B cell (primary cell): ENCODE measurements at places on chromosomes 6 and 20. TPM values are rescaled to one million over a fixed set of nuclear protein-coding genes. Genes with fewer than 3 reads are reported as not detected.

- no peak overlapping the region for H3K27ac ChIP-seq
- no peaks in the 10 kb centered on the region for H3K27me3 ChIP-seq
- DNase-seq = no peak
- no peaks in the 10 kb centered on the region for H3K4me1 ChIP-seq
Measured at GRCh38 chr6:131831392-131831791, 23.6 kb downstream of the ENPP1 start.

DNA sequence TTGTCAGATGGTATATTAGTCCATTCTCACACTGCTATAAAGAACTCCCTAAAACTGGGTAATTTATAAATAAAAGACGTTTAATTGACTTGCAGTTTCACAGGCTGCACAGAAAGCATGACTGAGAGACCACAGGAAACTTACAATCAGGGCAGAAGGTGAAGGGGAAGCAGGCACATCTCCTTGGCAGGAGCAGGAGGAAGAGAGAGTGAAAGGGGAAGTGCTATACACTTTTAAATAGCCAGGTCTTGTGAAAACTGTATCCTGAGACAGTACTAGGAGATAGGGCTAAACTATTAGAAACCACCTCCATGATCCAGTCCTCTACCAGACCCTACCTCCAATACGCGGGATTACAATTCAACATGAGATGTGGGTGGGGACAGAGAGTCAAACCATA lies 193.9 kb upstream of the KCNG1 start:
- DNase-seq = peak; percentile 23
- peaks cover 9% of the 10 kb centered on the region for H3K4me1 ChIP-seq
- H3K27me3 ChIP-seq = peaks cover 23% of the 10 kb centered on the region
- no peak overlapping the region for H3K27ac ChIP-seq
- H3K4me3 ChIP-seq = no peak overlapping the region

Gene POPDC3
- total RNA-seq = not detected in 2 replicates

GRCh38 chr6:73104921-73105320 lies 120.4 kb downstream of the KHDC1L start:
- no peaks in the 10 kb centered on the region for H3K4me1 ChIP-seq
- no peak overlapping the region for H3K4me3 ChIP-seq
- no peaks in the 10 kb centered on the region for H3K36me3 ChIP-seq
